ENCODE measurements at places on chromosomes 11 and 22. TPM values are rescaled to one million over a fixed set of nuclear protein-coding genes. Genes with fewer than 3 reads are reported as not detected.

- DNase-seq: no peak
Observed at GRCh38 chr11:17604915-17605233, 57.8 kb downstream of the OTOG start.

DNA sequence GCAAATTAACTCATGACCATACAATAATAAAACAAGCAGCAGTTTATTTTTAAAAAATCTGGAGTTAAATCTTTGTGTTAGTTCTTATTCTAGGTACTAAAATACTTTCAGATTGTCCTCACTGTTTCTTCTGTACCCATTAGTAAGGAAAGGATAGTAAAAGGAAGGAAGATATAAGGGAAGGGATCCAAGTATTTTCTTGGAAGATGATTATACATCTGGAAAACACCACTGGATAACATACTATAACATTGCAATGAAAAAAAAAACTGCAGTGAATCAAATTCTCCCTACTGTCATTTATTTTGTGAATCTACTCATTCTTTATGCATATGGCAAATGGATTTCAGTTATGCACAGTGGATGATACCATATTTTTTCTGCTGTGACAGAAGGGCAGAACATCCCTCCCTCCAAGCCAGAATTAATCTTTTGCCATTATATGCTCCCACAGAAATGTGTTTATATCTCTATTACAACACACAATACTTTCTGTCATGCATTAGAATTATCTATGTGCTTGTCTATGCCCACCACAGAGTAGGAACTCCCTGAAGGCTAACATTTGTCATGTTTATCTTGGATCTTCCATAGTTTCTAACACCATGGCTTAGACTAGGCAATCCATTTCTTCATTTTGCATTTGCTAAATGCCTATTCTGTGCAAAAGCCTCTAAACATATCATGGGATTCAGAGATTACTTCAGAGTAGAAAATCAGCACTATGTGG is 282.3 kb upstream of the CTSC start:
- no peak for DNase-seq

Gene OR52A1
- total RNA-seq: not detected

Gene DRAP1
- 259 TPM for total RNA-seq
